HFFc6 (cell line): ENCODE measurements at places on chromosomes 3 and 15. TPM values are rescaled to one million over a fixed set of nuclear protein-coding genes. Genes with fewer than 3 reads are reported as not detected.

GRCh38 chr3:69761896-69762767 lies 22.9 kb downstream of the MITF start:
- peaks cover 12% of the 10 kb centered on the region for H3K36me3 ChIP-seq
- peak overlapping the region; percentile 75 for H3K4me3 ChIP-seq

GRCh38 chr3:22685597-22685996 lies 517.5 kb upstream of the UBE2E2 start:
- H3K4me1 ChIP-seq = no peaks in the 10 kb centered on the region
- H3K36me3 ChIP-seq = no peaks in the 10 kb centered on the region
- no peak overlapping the region for H3K4me3 ChIP-seq
- no peak overlapping the region for H3K27ac ChIP-seq
- no peak for DNase-seq
- no peaks in the 10 kb centered on the region for H3K27me3 ChIP-seq

DNA sequence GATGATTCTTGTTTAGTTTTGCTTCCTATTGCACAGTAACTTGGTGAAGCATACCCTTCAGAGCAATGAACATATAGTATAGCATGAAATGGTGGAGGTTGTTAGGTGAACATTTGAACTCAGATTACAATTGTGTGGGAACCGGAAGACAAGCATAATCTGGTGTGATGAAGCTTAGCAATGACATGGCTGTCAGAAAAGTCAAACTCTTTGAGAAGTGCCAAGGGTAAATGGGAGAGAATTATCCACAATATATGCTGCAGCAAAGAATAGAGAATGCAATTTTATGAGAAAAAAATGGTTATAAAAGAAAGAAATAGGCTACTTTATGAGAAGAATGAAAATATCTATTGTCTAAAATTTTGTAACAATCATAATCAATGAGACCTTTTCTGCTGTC lies 1536.7 kb downstream of the SI start:
- no peaks in the 10 kb centered on the region for H3K4me1 ChIP-seq
- no peak for DNase-seq
- no peak overlapping the region for H3K4me3 ChIP-seq
- H3K27me3 ChIP-seq = no peaks in the 10 kb centered on the region
- no peaks in the 10 kb centered on the region for H3K36me3 ChIP-seq
- no peak overlapping the region for H3K27ac ChIP-seq

- H3K4me1 ChIP-seq = peaks cover 56% of the 10 kb centered on the region
- no peaks in the 10 kb centered on the region for H3K27me3 ChIP-seq
- peaks cover 30% of the 10 kb centered on the region for H3K36me3 ChIP-seq
- H3K4me3 ChIP-seq = no peak overlapping the region; the same call in 1 of the 2 replicates
Measured at GRCh38 chr3:69095636-69096035, 10.9 kb downstream of the ARL6IP5 start.

DNA sequence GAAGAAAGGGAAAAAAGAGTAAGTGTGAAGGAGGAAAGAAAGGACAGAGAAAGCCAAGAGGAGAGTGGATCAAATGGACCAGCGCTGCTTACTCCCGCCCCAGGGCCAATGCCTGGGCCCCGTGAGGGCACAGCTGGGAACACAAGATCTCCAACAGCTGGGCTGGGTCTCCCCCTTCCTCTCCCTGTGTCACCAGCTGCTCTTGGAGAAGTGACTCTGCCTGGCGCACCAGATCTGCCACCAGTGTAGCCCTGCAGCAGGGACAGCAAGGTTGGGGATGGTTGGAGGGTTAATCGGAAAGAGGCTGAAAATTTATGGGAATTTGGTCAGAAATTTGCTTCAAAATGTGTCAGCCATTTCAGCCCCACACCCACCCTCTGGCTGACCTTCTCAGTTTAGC lies 8.4 kb downstream of the CDAN1 start:
- H3K4me1 ChIP-seq = peaks cover 6% of the 10 kb centered on the region
- H3K4me3 ChIP-seq = no peak overlapping the region
- no peak for DNase-seq
- peaks cover 2% of the 10 kb centered on the region for H3K27me3 ChIP-seq
- H3K27ac ChIP-seq = no peak overlapping the region; the same call in 1 of the 2 replicates

- peaks cover 20% of the 10 kb centered on the region for H3K36me3 ChIP-seq
- peak; percentile 58 for DNase-seq
- peaks cover 38% of the 10 kb centered on the region for H3K4me1 ChIP-seq
- peak overlapping the region; percentile 97 for H3K4me3 ChIP-seq
- peaks cover 5% of the 10 kb centered on the region; the same call in 1 of the 2 replicates for H3K27me3 ChIP-seq
Measured at GRCh38 chr15:76337059-76337695, 604 bp downstream of the ISL2 start.

- H3K4me1 ChIP-seq = no peaks in the 10 kb centered on the region
- H3K4me3 ChIP-seq = no peak overlapping the region
- H3K27ac ChIP-seq = no peak overlapping the region
- no peaks in the 10 kb centered on the region for H3K27me3 ChIP-seq
- DNase-seq = no peak
- H3K36me3 ChIP-seq = no peaks in the 10 kb centered on the region
Measured at GRCh38 chr3:94862703-94863102, 799.8 kb downstream of the NSUN3 start.

- no peak for DNase-seq
- no peak overlapping the region for H3K4me3 ChIP-seq
- peaks cover 13% of the 10 kb centered on the region for H3K4me1 ChIP-seq
- H3K27me3 ChIP-seq = no peaks in the 10 kb centered on the region; the same call in 1 of the 2 replicates
- H3K36me3 ChIP-seq = no peaks in the 10 kb centered on the region
Measured at GRCh38 chr3:78285032-78285728, 1245.3 kb downstream of the ROBO2 start.

GRCh38 chr3:139342054-139342453 lies 1.8 kb upstream of the MRPS22 start:
- no peak overlapping the region for H3K4me3 ChIP-seq
- peak overlapping the region; percentile 10; the same call in 1 of the 2 replicates for H3K27ac ChIP-seq

DNA sequence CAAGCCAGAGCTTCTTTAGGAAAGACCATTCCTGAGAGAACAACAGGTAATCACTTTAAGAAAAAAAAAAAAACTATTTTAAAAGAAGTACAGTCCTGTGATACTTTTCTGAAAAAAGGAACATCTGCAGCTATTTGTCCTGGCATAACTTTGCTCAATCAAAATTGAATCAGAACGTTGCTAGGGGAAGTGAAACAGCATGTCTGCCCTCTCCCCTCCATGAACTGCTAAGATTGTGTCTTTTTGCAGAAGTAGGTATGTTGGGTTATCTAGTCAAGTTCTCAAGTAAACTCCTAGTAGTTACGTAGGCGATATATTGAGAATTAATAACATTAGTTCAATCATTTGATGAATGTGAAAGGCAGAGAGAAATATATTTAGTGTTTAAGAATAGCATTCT lies 1013.3 kb downstream of the TUSC7 start:
- H3K36me3 ChIP-seq = no peaks in the 10 kb centered on the region
- H3K27ac ChIP-seq = no peak overlapping the region
- H3K4me3 ChIP-seq = no peak overlapping the region
- H3K4me1 ChIP-seq = no peaks in the 10 kb centered on the region
- no peak for DNase-seq

- H3K4me1 ChIP-seq = peaks cover 23% of the 10 kb centered on the region
- no peak overlapping the region for H3K27ac ChIP-seq
- DNase-seq = no peak
- no peak overlapping the region for H3K4me3 ChIP-seq
- H3K27me3 ChIP-seq = peaks cover 3% of the 10 kb centered on the region; the same call in 1 of the 2 replicates
Measured at GRCh38 chr3:41348401-41348800, 149.1 kb downstream of the CTNNB1 start.

DNA sequence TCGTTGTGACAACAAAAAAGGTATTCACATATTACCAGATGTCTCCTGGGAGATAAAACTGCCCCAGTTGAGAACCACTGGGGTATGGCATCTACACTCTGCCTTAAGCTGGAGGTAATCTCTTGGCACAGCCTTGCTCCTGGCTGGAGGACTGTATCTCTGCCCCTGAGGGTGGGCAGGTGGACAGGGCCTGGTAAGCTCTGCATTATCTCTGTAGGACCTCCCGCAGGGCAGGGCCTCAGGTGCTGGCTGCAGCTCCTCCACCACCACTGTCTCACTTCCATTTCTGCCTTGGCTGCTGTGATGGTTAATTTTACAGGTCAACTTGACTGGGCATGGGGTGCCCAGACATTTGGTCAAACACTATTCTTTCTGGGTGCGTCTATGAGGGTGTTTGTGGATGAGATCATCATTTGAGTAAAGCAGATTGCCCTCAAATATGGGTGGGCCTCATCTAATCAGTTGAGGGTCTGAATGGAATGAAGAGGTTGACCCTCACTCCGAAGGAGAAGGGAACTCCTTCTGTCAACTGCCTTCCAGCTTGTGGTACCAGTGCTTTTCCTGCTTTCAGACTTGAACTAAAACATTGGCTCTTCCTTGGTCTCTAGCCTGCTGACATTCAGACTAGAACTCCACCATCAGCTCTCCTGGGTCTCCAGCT lies 9.8 kb upstream of the RHCG start:
- H3K27me3 ChIP-seq = peaks cover 53% of the 10 kb centered on the region
- H3K4me3 ChIP-seq = no peak overlapping the region
- no peak for DNase-seq
- H3K4me1 ChIP-seq = no peaks in the 10 kb centered on the region

- DNase-seq = no peak
- no peak overlapping the region for H3K27ac ChIP-seq
- no peaks in the 10 kb centered on the region for H3K36me3 ChIP-seq
- H3K4me3 ChIP-seq = no peak overlapping the region
Measured at GRCh38 chr15:76101655-76102054, 41.9 kb downstream of the TMEM266 start.

DNA sequence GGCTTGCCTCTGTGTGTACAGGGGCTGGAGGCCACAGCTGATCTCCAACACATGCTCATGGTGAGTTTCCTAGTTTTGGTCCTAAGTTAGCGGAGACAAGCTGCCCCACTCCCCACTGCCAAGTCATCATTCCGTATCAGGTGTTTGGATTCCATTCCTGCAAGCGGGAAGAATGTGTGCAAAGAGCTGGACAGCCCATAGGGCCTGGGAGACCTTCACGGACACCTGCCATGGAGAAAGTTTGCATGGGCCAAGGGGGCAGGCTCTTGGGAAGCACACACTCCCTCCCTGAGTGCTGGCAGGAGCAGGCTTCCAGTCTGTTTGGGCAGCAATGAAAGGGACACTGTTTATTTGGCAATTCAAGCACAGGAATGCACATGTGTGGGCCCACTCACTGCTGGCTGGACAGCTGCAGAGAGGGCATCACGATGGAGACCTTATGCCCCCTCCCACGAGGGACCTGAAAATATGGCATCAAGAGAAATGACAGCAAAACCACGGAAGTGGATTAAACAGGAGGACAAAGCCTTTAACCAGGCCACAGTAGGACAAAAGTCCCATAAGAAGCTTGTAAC lies 149.7 kb downstream of the KLF13 start:
- H3K36me3 ChIP-seq = no peaks in the 10 kb centered on the region
- H3K4me1 ChIP-seq = peaks cover 22% of the 10 kb centered on the region
- no peak for DNase-seq
- H3K27ac ChIP-seq = no peak overlapping the region
- peaks cover 17% of the 10 kb centered on the region for H3K27me3 ChIP-seq

DNA sequence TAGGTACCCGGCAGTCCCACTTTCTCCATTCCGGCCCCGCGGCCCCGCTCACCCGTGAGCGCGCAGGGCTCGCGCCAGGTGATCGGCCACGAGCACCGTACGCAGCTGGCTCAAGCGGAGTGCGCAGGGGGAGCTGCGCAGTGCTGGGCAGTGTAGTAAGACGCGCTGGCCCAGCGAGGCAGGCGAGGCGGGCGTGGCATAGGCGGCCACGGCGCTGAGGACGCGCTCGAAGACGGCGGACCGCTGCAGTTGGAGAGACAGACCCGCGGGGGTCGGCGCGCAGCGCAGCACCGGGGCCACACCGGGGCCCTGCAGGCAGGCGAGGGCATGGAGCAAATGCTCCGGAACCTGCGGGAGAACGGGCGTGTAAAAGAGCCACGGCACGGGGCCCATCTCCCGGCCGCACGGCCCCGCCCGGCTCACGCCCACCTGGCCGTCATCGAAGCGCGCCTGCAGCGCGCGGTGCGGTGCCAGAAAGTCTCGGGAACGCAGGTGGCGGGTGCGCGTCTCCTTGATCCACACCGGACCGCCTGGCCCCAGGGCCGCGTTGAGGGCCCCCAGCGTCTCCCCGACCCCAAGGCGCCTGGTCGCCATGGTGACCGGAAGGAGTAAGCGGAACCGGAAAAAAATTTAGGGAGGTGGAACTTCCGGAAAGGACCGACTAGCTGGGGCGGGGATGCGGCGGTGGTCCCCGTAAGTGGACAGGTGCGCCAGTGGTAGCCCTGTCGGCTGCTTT lies at the start of gene DALRD3:
Gene DALRD3 (minus strand): TSS at position 610 of the 736 bp plus-strand sequence. CDS start 16 bp downstream, at position 594.
- DNase-seq = peak; percentile 50
- peak within 1 kb of the TSS; percentile 95 for H3K27ac ChIP-seq
- peak within 1 kb of the TSS; percentile 87 for H3K4me3 ChIP-seq
- H3K4me1 ChIP-seq = peaks cover 31% of the 10 kb centered on the region
- peaks cover 5% of the 10 kb centered on the region for H3K27me3 ChIP-seq
- H3K36me3 ChIP-seq = peaks cover 24% of the 10 kb centered on the region

DNA sequence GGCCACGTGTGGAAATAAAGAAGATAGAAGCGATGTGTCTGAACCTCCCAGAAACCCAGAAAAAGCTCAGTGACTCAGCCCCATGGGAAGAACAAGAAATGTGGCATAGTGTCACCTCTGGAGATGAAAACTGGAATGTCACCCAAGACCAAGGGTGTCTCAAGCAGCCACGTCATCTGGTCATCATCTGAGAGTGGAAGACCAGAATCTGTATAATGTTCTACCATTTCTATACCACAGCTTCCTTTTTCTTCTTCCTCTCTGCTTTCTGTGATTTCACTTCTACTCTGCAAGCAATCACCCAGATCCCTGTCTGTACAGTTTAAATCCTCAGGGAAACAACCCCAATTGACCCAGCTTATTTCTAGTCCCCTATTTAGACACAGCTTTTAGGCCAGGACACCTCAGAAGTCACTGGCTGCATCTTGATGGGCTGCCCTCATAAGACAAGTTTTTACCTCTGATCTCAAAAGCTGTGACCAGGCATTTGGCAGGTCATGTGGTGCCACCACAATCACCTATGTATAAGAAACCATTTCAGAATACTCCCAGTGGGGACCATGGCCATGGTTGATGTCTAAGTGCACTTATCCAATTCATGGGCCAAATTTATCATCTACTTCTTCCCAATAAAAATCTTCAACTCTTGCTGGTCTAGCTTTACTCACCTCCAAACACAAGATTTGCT lies 278.5 kb upstream of the UMPS start:
- H3K36me3 ChIP-seq = no peaks in the 10 kb centered on the region
- DNase-seq = no peak
- H3K27me3 ChIP-seq = peaks cover 20% of the 10 kb centered on the region

- H3K27ac ChIP-seq = peak overlapping the region; percentile 91
- no peak for DNase-seq
- H3K36me3 ChIP-seq = peaks cover 43% of the 10 kb centered on the region
Measured at GRCh38 chr3:11606090-11606784, 37.5 kb downstream of the VGLL4 start.

GRCh38 chr3:185337231-185337816 lies 25.6 kb upstream of the MAP3K13 start:
- no peaks in the 10 kb centered on the region for H3K36me3 ChIP-seq
- H3K4me3 ChIP-seq = no peak overlapping the region
- DNase-seq = no peak
- no peak overlapping the region for H3K27ac ChIP-seq
- H3K27me3 ChIP-seq = no peaks in the 10 kb centered on the region
- peaks cover 16% of the 10 kb centered on the region for H3K4me1 ChIP-seq

- peaks cover 2% of the 10 kb centered on the region; the same call in 1 of the 2 replicates for H3K27me3 ChIP-seq
- H3K4me3 ChIP-seq = no peak overlapping the region
- H3K4me1 ChIP-seq = peaks cover 24% of the 10 kb centered on the region
Measured at GRCh38 chr15:51801391-51801835, 28.0 kb upstream of the TMOD3 start.

Gene GRM7
- not detected in 3 replicates for total RNA-seq

Gene STOML1
- 25.0 to 28.3 TPM (median 26.9 TPM) in 3 replicates for total RNA-seq
